CD8-positive, alpha-beta memory T cell (primary cell): ENCODE measurements at places on chromosomes 11 and 22. TPM values are rescaled to one million over a fixed set of nuclear protein-coding genes. Genes with fewer than 3 reads are reported as not detected.

DNA sequence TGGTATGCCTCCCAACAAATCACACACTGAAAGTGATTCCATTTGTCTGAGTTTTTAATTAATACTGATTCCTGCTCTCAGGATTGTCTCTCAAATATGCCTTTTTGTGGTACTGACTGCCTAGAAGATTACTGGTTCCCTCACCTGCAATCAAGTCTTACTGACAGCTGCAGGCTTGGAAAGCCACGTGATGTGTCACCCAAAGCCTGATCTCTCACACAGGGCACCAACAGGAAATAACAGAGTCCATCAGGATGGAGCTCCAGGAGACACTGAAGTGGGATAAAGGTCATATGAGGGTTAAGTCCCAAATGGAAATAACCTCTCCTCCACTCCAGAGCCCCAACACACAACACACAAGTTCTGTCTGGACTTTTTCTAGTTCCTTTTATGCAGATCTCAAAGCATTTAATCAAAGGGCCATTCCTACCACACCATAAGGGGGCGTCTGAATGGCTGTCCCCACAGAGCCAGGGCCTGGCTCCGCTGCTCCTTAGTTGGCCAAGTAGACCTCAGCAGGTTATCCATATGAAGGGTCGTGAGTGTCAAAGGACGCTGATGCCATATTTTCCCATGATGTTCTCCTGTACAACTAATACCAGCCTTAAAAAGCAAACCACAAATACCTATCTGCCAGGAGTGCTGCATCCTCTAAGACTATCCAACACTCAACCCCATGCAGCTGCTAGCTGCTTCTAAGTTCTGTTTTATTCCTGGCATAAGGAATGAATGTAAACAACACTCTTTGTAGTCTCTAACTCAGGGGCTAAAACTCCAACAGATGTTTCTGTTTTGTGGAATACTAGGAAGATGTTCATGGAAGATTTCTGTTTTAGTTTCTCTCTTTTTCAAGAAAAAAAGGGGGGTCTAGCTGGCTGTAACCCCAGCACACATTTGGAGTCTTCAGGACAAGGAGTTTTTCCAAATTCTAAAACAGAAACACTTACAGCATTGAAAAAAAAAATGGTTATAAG, 13.0 kb downstream of the SCUBE2 start:
- DNase-seq = no peak
- H3K36me3 ChIP-seq = no peaks in the 10 kb centered on the region
- H3K4me3 ChIP-seq = no peak overlapping the region

DNA sequence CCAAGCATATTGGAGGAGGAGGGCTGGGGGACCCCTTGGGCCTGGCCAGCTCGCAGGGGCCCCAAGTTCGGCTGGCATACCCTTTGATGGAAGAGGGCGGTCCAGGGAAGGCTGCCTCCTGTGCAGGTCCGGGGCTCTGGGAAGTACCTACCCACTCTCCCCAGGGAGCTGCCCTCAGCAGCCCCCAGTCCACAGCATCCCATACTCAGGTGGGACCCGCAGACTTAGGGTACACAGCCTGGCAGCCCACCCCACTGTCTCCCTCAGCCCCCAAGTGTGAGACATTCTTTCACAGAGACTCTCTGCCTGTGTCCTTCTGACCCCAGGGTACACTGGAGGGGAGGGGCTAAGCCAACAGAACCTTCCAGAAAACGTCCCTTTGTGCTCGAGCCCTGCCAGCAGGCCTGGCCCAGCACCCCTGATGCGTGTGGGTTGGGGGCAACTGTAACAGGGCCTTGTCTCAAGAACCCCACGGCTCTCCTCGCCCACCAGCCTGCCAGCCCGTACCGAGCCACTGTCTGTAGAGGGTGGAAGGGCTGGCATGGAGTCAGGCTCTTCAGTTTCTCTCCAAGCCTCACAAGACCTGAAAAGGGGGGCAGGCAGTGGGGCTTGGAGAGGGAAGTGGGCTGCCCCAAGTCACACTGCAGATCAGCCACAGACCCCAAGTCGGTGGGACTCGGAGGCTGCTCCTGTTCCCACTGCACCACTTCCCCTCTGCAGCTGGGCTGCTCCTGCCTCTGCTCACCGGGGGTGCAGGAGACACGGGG, 7.0 kb upstream of the TNFRSF13C start:
- H3K4me1 ChIP-seq = peaks cover 4% of the 10 kb centered on the region
- H3K4me3 ChIP-seq = no peak overlapping the region
- no peaks in the 10 kb centered on the region for H3K36me3 ChIP-seq

DNA sequence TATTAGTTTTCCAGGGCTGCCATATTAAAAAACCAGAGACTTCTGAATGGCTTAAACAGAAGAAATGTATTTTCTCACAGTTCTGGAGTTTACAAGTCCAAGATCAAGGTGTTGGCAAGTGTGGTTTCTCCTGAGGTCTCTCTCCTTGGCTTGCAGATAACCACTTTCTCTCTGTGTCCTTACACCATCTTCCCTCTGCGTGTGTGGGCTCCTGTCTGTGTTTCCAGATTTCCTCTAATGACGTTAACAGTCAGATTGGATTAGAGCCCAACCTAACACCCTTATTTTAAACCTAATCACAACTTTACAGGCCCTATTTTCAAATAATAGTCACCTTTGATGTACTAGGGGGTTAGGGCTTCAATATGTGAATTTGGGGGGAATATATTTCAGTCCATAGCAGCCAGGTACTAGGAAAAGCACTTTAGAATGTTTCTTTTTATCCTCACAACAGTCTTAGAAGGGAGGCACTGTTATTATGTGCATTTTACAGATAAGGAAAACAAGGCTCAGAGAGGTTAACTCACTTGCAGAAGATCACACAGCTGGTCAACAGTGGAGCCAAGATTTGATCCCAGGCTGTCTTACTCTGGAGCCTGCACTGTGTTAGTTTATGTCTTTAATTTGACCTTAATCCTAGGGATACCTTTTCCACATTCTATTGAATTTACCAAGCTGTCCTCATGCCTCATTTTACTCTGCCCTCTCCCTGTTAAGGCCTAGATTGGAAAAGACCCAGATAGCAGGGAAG, 116.4 kb upstream of the CRYBB3 start:
- H3K4me1 ChIP-seq = peaks cover 24% of the 10 kb centered on the region
- no peaks in the 10 kb centered on the region for H3K27me3 ChIP-seq
- H3K36me3 ChIP-seq = no peaks in the 10 kb centered on the region
- DNase-seq = no peak

The VSIG10L2 gene
- total RNA-seq = not detected
